ENCODE measurements at places on chromosomes 1 and 21. TPM values are rescaled to one million over a fixed set of nuclear protein-coding genes. Genes with fewer than 3 reads are reported as not detected.

- no peak for DNase-seq
Measured at GRCh38 chr1:198437332-198437731, 103.1 kb downstream of the ATP6V1G3 start.

- peak; percentile 23 for DNase-seq
Measured at GRCh38 chr1:207990876-207991582, 80.1 kb upstream of the CD34 start.

DNA sequence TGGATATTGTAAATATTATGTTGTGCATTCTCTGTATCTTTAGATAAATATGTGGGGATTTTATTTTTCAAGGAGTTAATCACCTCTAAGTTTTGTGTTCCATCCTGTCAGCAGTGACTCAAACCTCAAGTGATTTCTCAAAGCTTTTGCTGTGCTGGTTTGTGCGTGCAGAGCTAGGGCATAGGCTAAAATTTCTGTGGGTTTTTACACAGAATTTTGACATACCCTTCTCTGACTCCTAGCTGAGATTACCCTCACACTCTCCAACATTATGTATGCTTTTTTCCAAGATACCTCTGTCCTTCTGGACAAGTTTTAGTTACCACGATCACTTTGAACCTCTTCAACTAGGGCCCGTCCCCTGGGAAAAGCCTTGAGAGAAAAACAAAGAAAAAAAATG is 384.9 kb downstream of the NCAM2 start:
- DNase-seq: no peak

- no peak for DNase-seq
Measured at GRCh38 chr1:208205216-208206013, 38.8 kb downstream of the PLXNA2 start.

GRCh38 chr1:10402729-10403274 is 3.9 kb downstream of the PGD start:
- DNase-seq: no peak

GRCh38 chr1:156435545-156436140 is 64.9 kb downstream of the MEF2D start:
- no peak for DNase-seq

GRCh38 chr1:111848852-111849545 is 93.3 kb downstream of the DDX20 start:
- no peak for DNase-seq

DNA sequence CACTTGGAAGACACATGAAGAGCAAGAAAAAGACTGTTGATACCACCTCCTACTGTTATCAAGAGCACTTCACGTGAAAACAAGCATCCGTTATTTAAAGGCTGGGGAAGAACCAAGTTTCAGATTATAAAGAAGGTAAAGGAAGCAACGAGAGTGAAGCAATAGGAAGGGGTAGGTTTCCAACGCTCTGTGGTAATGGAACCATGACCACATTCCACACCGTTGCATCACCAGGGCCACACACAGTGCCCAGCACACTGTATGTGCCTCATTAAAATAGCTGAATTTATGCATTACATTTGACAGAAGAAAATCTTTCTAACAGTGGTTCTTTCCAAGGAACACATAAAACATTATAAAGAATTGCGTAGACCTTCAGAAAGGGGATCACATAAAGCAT is 435.8 kb downstream of the MRPL39 start:
- DNase-seq: no peak

DNA sequence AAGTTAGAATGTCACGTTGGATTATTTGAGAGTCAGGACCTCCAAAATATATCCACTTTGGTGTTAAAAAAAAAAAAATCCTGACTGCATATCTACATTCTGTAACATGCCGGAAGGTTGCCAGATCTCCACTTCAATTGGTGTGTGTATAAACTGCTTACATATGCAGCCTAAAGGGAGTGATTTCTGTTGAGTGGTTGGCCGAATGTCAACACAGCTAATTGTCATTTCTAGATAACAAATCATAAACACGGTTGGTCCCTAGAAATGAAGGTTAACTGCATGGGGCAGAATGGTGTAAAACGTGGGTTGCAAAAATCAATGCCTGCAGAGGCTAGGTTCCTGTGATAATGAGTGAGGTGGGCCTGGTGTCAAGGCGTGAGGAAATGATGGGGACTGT is 15.0 kb upstream of the ROR1 start:
- DNase-seq: no peak

DNA sequence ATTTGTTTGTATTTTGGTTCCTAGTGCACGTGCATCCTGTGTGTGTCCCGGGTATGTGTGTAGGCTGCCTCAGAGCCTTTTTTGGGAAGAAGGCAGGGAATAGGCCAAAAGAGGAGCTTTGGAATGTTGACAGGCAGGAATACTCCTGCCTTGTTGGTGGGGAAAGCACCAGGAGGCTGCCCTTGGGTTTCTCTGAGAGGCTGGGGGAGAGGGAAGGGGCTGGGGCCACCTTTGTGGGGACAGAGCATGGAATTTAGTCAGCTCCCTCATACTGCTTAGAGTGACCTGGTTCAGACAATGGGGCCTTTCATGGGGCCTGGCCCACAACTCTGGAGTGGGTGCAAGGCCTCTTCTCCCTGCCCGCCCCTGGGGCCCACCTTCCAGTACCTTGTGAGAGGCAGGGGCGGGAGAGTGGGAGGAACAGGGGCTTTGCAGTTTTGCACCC is 31.3 kb downstream of the ACOT11 start:
- no peak for DNase-seq

DNA sequence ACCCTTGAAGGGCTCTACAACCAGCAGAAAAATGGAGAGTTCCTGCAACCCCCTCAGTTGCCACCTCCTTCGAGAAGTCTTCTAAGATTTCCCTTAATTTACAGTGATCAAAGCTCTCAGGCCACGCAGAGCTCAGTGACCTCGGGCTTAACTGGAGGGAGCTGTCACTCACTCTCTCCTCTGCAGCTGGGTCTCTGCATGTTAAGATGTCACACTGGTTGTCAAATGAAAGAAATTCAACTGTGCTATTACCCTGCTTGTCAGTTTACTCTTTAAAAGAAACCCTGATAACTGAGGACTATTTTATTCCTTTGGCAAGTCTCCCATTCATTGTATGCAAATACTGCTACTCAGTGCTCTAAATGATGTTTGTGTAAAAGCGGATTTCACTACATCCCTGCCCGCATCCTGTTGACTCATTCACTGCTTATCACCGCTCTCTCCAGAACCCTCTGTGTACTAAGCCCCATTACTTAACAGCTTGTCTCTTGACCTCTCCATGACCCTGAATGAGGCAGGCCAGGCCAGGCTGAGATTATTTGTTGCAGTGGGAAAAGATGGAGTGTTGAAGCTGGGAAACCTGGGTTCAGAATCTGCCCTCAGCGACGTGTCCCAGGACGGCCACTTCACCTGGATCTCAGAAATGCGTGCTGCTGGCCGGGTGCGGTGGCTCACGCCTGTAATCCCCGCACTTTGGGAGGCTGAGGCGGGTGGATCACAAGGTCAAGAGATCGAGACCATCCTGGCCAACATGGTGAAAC is 13.7 kb downstream of the DHRS3 start:
- DNase-seq: peak; percentile 90

- DNase-seq: no peak
Measured at GRCh38 chr1:44609768-44610526, 64.3 kb downstream of the TMEM53 start.

Gene LMNA
- total RNA-seq: 41.9 TPM

Gene FAM110D
- total RNA-seq: not detected

Gene ECM1
- total RNA-seq: 1.3 TPM

Gene CYP2J2
- total RNA-seq: 4.5 TPM

Gene OR2T2
- not detected for total RNA-seq

Measured in activated CD8-positive, alpha-beta memory T cell treated with anti-CD3 and anti-CD28 coated beads, Interleukin-2, amount 10 ng/mL, durations not matched to agents 7 days and 5 days (primary cell).